ENCODE measurements at places on chromosomes 2 and 18. TPM values are rescaled to one million over a fixed set of nuclear protein-coding genes. Genes with fewer than 3 reads are reported as not detected.

DNA sequence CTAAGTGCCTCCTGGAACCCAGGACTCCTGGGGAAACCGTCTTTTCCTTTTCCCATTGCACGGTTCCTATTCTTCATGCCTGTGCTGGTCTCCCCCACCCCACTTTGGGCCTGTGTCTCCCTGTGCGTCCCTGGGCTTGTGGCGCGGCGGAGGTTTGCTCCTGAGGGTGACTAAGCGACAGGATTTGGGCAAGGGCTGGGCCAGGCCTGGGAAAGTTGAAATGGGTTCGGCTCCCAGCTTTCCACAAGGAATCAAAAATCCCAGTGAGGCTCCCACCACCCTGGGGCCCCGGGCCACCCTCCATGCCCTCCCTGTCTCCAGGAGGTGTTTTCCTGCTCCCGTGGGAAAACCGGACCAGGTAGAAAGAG is 197.6 kb downstream of the NDUFA10 start:
- DNase-seq = peak; percentile 56

The MFSD2B gene
- not detected for total RNA-seq

GRCh38 chr18:41974796-41975201 is 19.8 kb downstream of the PIK3C3 start:
- DNase-seq = no peak

The HYCC2 gene
- total RNA-seq = 19.6 TPM

The ARHGEF4 gene
- 15.7 TPM for total RNA-seq

Data from type B pancreatic cell (in vitro differentiated cells).